ENCODE measurements at places on chromosomes 6 and 20. TPM values are rescaled to one million over a fixed set of nuclear protein-coding genes. Genes with fewer than 3 reads are reported as not detected.

Gene MAS1
- polyA plus RNA-seq: not detected

Gene PDE7B
- 6.3 TPM for polyA plus RNA-seq

Gene HINT3
- 13.5 TPM for polyA plus RNA-seq

Gene JAG1
- 75.7 TPM for polyA plus RNA-seq

Gene RBM24
- 13.5 TPM for polyA plus RNA-seq
